ENCODE measurements at places on chromosomes 13 and 19. TPM values are rescaled to one million over a fixed set of nuclear protein-coding genes. Genes with fewer than 3 reads are reported as not detected.

Gene LGALS14
- not detected for total RNA-seq

Gene NKPD1
- total RNA-seq: 0.30 TPM

Gene SKA3
- 15.1 TPM for total RNA-seq

Gene KLC3
- not detected for total RNA-seq

Gene MIR17HG
- total RNA-seq: 34.6 TPM

Gene KLF16
- 69.1 TPM for total RNA-seq

Gene CRLF1
- total RNA-seq: 0.32 TPM

Gene DAND5
- not detected for total RNA-seq

Gene PSG3
- total RNA-seq: not detected

Gene CPAMD8
- not detected for total RNA-seq

Gene NLRP5
- total RNA-seq: not detected

Gene ZAR1L
- not detected for total RNA-seq

Gene ZSCAN5A
- 9.6 TPM for total RNA-seq

Gene TMIGD2
- 1.9 TPM for total RNA-seq

Gene CEACAM21
- 12.9 TPM for total RNA-seq

Gene NR2C2AP
- total RNA-seq: 71.7 TPM

Gene POSTN
- 0.20 TPM for total RNA-seq

Gene ITGBL1
- not detected for total RNA-seq

Gene PAK4
- total RNA-seq: 23.5 TPM

Gene ZNF528
- total RNA-seq: 4.6 TPM

Gene SOX1
- total RNA-seq: not detected

Gene CYP4F12
- total RNA-seq: not detected

Gene APOE
- total RNA-seq: 4.9 TPM

Gene LILRB3
- total RNA-seq: not detected

Gene BRSK1
- total RNA-seq: 6.5 TPM
